ENCODE measurements at places on chromosomes 12 and 14.

- ATAC-seq, result no peak
Measured at GRCh38 chr12:130754234-130754901, 38.3 kb upstream of the RIMBP2 start.

- no peak for ATAC-seq
Measured at GRCh38 chr12:89386138-89386537, 33.8 kb upstream of the DUSP6 start.

GRCh38 chr12:93407054-93407962 is 29.6 kb downstream of the NUDT4 start:
- ATAC-seq, result no peak

DNA sequence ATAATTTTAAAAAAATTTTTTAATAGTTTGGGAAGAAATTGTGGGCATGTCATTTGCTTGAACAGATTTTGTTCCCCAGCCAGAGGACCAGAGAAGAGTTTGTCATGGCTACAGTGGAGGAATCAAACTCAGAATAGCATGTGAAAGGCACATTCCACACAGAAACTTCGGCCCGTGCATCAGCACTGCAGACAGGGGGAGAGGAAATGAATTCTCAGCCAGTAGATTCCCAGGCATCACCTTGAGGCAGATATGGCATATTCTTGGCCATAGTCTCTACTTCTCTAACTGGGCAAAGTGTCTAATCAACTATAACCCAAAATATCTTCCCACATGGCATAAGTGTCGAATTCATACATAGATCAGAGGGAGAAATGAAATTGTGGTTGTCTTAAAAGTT is 153.3 kb downstream of the PRKCH start:
- no peak for ATAC-seq

- no peak for ATAC-seq
Measured at GRCh38 chr12:60123557-60123956, 527.7 kb downstream of the SLC16A7 start.

DNA sequence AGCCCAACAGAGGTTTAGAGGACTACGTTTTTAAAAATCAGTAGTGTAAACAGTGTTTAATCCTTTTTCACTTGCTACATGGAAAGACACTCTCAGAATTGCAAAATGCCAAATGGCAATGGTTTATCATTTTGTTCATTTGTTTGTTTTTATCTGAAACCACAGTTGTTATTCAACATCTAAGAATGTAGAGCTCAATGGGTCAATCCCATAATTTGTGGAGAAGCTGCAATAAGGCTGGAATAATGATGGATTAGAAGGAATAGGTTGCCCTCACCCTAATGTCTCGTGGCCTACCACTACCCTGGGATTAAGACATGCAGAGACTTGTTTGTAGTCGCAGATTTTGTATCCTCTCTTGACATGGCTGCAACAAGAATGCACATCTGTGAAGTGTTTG is 115.7 kb downstream of the LLPH start:
- no peak for ATAC-seq

- ATAC-seq, result no peak
Measured at GRCh38 chr12:51592034-51592705, 1.1 kb downstream of the SCN8A start.

GRCh38 chr12:113237748-113238147 is 16.5 kb downstream of the TPCN1 start:
- ATAC-seq, result no peak

DNA sequence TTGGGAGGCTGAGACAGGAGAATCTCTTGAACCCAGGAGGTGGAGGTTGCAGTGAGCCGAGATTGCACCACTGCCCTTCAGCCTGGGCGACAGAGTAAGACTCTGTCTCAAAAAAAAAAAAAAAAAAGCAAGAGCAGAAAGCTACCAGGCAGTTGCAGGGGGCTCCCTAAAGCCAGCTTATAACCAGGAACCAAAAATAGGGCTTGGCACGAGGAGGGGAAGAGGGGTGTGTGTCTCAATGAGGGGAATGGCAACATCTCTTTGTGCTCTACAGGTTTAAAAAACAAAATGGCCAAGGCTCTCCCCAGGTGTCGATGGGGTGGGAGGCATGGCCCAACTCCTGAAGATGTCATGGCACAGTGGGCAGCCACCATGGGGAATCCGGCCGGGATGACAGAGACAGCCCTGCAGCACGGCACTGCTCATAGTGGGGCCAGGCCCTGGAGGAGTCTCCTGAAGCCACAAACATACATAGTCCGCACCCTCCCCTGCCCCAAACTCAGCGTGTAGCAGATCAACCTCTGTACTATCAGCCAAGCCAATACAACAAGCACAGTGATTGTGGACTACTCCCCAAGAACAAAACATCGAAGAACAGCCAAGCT is 16.0 kb upstream of the EIF5 start:
- ATAC-seq, result no peak

- ATAC-seq, result peak; percentile 96
Measured at GRCh38 chr12:15526033-15526432, 203.7 kb downstream of the PTPRO start.

GRCh38 chr12:114670291-114670980 is 13.5 kb downstream of the TBX3 start:
- ATAC-seq, result no peak

GRCh38 chr12:124949779-124950728 is 35.6 kb upstream of the UBC start:
- no peak for ATAC-seq

DNA sequence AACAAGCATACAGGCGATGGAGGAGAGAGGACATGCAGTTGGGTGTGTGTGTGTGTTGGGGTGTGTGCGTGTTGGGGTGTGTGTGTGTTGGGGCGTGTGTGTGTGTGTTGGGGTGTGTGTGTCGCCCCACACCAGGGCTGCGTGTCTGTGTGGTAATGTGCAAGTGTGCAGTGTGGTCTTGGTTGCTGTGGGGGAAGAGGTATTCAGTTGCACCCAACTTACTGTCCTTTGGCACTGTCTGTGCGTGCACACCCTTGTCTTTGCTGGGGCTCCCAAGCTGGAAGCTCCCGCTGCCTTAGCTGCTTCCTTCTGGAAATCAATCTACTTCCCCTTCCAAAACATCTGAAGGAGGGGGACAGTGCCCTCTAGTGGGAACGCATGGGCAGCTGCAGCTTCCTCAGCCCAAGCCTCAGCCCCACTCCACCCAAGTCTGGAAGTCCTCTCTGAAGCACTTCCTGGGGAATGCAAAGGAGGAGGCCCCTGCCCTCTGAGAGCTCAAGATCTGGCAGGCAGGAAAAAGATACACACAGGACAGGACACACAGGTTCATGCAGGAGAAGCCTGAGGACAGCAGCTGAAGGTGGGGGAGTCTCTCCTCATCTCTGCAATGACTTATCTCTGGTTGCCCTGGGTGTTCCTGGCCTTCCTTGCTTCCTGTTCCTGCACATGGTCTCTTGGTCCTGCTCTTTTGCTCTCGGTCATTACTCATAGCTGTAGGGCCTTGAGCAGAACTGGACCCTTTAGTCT is 13.1 kb downstream of the ASIC1 start:
- peak; percentile 60 for ATAC-seq

GRCh38 chr14:96660667-96661066 is 136.5 kb upstream of the VRK1 start:
- no peak for ATAC-seq

DNA sequence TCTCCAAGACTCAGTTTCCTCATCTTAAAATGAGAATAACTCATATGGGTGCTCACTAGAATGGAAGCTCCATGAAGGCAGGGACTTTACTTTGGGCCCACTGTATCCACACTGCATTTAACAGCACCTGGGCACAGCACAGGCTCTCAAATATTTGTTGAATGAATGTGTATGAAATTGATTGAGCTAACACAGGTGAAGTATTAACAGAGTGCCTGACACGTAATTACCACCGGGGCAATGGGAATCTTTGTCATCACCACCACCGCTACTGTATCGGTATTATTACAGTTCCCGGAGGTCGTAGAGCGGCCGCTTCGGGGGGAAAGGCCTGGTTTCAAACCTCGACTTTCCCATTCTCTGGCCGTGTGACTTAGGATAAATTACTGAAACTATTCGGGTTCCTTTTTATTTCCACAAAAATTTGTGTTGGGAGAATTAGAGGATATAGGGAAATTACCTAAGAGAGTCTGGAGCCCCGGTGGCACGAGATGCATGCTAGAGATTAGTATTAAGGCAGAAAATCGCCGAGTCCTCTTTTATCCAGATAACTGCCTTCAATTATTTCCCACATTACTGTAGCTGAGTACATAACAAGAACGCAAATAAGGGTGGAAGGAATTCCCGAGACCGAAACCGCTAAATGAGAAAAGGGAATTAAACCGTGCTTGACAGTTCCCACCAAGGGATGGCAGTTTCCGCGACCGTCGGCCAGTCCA is 1.0 kb upstream of the RIC8B start:
- no peak for ATAC-seq

DNA sequence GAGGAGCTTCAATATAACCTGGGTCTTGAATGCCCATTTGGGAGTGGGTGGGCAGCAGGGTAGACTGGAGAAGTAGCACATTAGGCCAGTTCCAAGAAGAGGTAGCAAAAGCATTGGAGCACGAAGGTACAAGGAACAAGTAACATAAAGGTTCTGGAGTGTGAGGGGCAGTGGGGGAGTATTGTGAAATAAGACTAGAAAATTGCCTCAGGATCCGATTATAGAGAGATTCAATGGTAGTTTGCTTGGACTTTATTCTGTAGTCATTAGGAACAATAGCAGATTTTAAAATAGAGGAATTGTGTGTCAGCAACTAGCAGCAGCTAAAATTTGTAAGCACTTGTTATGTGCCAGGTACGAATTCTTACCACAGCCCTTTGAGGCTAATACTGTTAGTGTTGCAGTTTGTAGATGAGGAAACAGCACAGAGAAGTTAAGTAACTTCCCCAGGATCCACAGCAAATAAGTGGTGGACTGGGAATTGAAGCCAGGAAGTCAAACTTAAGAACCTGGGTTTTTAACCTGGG is 61.8 kb downstream of the PPFIBP1 start:
- ATAC-seq, result no peak

- ATAC-seq, result no peak
Measured at GRCh38 chr14:77126461-77126990, 15.1 kb downstream of the ZDHHC22 start.

DNA sequence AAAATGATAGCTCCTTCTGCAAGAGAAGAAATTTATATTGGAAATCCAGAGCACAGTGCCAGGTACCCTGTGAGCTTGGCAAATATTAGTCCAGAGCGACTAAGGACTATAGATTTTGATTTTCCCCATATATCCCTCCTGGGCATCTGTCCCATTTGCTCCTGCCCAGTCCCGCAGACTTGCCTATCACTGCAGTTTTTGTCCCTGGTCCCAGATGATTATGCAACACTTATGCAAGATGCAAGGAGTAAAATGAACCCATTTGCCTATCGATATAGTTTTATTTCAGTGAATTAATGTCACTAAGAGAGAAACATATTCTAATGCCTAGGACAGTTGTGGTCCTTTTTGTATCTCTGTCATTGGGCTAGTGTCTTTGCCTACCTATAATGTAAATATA is 215.9 kb upstream of the BMP4 start:
- ATAC-seq, result no peak

- ATAC-seq, result no peak
Measured at GRCh38 chr14:31139301-31139847, 68.2 kb downstream of the HECTD1 start.

DNA sequence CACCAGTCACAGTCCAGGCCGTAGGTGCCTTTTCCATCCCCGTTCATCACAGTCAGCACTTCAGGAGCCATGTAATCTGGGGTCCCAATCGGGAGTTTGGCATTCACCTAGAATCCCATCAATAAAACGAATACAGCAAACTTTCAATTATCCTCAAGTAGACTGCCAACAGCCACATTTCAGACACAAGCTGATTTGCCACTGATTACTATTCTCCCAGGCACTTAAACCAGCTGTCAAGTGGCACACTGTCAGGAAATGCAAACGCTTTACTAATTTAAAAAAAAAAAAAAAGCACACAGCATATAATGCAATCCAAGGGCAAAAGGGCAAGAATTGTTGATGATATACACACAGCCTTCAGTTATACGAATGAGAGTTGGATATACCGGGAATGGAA is 51.9 kb downstream of the CIT start:
- ATAC-seq, result no peak

- no peak for ATAC-seq
Measured at GRCh38 chr12:123886258-123886657, 86.4 kb downstream of the CCDC92 start.

GRCh38 chr14:98187281-98187680 is 1084.7 kb downstream of the BCL11B start:
- no peak for ATAC-seq

DNA sequence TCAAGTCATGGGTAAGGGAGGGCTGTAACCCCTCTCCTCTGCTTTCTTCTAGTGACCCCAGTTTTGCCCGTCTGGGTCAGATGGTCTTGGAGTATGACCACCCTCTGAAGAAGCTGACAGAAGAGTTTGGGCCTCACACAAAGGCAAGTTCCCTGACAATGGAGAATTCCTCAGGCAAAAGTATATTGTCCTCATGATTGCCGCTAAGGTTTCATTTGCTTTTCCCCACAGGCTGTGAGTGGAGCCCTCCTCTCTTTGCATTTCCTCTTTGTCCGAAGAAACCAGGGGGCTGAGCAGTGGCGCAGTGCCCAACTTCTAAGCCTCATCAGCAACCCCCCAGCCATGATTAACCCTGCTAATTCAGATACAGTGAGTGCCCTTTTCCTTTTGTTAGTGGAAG is 12.1 kb downstream of the NCKAP1L start:
- ATAC-seq, result no peak

DNA sequence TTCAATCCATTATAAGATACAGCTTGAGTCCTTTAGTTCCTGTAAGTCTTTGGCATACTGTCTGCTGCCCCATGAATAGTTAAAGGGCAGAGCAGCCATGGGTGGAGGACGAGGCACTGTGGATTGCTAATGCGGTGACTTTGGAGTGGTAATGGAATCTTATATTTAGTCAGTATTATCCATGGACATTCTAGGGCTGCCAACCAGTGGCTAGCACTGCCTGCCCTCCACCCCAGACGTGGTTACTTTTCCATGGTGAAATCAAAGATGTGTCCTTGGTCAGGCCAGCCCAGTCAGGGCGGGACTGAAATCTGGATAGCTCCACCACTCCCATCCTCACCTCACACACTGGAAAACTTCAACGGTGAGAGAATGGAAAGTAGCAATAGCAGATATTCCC is 2.3 kb downstream of the TTC9 start:
- no peak for ATAC-seq

DNA sequence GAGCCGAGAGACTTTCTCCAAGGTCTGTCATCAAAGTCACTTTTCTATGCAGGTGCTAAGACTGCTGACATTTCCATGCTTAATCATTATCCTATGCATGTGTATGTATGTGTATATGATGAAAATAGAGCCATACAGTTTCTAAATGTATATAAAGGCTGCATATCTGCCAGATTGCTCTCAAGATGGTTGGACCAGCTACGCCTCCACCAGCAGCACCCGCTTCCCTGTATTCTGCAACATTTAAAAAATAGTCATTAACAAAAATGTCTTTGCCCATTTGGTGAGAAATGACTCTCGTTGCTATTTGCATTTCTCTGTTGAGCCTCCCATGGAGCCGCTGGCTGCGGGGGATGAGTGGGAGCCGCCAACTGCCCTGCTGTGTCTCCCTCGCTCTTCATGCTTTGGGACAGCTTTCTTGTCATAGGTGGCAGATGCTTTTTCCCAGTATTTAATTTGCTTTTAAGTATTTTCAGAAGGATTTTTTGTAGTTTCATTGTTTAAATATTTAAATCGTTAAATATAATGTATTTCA is 54.7 kb downstream of the DYNC1H1 start:
- ATAC-seq, result no peak
